Activated CD8-positive, alpha-beta memory T cell treated with anti-CD3 and anti-CD28 coated beads, Interleukin-2, amount 10 ng/mL, durations not matched to agents 7 days and 5 days (primary cell): ENCODE measurements at places on chromosomes 5 and 9.

GRCh38 chr9:15696979-15697378, 144.1 kb downstream of the CCDC171 start:
- H3K4me3 ChIP-seq, result no peak overlapping the region
- H3K36me3 ChIP-seq, result peaks cover 1% of the 10 kb centered on the region
- H3K4me1 ChIP-seq, result peaks cover 1% of the 10 kb centered on the region
- DNase-seq, result no peak

DNA sequence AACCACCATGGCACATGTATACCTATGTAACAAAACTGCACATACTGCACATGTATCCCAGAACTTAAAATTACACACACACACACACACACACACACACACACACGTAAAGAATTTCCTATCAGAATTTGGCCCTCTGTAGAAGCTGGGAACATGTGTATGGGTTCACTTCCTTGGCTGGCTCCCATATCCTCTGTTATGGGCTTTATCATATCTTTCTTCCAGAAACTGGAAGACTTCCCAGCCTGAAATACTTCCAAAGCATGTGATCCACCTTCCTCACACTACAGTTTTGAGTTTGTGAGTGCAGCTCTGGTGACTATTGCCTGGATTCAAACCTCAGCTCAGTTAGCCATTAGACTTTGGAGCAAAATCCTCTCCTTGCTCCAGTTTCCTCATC, 78.6 kb upstream of the GDNF start:
- no peak for DNase-seq
- H3K27ac ChIP-seq, result no peak overlapping the region
- peaks cover 18% of the 10 kb centered on the region for H3K27me3 ChIP-seq
- no peak overlapping the region for H3K4me3 ChIP-seq
- H3K4me1 ChIP-seq, result no peaks in the 10 kb centered on the region

DNA sequence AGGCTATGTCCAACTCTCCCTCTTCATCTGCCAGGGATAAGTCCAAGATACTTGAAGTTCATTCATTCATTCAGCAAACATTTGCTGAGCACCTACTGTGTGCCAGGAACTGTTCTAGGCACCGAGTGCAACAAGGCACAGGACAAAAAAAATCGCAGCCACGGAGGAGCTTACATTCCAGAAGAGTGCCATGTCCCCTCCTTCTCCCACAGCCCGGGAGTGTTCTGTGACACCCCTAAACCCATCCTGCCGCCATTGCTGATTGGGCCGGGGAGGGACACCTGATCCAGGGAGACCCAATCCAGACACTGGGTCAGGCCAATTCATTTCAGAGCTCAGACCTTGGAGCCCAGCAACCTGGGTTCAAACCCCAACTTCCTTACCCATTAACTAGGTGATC, 58.1 kb upstream of the NEURL1B start:
- H3K27ac ChIP-seq, result no peak overlapping the region
- peaks cover 10% of the 10 kb centered on the region for H3K27me3 ChIP-seq
- no peak for DNase-seq

GRCh38 chr5:54083851-54084250, 226.5 kb downstream of the ARL15 start:
- no peaks in the 10 kb centered on the region for H3K27me3 ChIP-seq
- H3K36me3 ChIP-seq, result peaks cover 3% of the 10 kb centered on the region
- no peak overlapping the region for H3K4me3 ChIP-seq
- H3K4me1 ChIP-seq, result no peaks in the 10 kb centered on the region
- H3K27ac ChIP-seq, result no peak overlapping the region

- peak overlapping the region; percentile 38 for H3K4me3 ChIP-seq
- H3K4me1 ChIP-seq, result peaks cover 18% of the 10 kb centered on the region
- DNase-seq, result no peak
- H3K36me3 ChIP-seq, result no peaks in the 10 kb centered on the region
- peak overlapping the region; percentile 72 for H3K27ac ChIP-seq
Observed at GRCh38 chr5:56480078-56480704, 247.1 kb upstream of the ANKRD55 start.
